ENCODE measurements at places on chromosomes 6 and 20.

DNA sequence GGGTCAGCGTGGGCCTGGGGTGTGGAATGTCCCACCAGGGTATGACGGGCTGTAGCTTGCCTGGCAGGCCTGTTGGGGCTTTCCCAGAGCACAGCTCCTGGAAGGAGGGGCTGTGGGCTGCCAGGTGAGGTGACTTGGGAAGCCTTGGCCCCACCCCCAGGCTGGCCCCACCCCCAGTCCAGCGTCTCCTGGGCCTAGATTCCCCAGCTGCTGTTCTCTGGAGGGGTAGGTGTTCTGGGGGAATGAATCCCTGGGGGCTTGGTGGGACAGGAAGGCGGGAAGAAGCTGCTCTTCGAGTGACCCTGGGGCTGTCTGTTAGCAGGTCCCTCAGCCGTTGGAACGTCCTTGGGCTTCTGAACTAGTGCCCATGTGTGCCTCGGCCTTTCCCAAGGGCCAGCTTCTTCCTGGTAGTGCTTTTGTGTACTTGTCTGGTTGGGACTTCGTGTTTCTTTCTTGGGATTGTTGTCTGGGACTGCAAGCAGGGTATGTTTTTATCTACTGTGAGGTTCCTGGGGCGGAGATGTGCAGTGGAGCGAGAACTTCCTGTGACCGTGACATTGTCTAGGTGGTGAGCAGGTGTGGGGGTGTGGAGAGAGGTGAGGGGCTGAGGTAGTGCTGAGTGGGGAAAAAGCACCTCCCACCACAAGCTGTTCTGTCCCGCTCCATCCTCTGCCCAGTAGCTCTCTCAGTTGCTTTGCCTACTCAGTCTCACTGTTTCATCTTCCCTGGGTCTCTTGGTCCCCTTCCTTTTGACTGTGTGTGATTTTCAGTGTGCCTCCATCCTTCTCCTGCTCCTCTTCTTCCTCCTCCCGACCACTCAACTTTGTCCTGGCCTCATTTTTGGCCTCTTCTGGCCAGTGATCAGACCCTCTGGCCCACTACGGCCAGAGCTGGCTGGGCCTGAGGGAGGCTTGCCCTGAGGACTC lies 1.3 kb upstream of the DDR1 start:
- no peak for DNase-seq

DNA sequence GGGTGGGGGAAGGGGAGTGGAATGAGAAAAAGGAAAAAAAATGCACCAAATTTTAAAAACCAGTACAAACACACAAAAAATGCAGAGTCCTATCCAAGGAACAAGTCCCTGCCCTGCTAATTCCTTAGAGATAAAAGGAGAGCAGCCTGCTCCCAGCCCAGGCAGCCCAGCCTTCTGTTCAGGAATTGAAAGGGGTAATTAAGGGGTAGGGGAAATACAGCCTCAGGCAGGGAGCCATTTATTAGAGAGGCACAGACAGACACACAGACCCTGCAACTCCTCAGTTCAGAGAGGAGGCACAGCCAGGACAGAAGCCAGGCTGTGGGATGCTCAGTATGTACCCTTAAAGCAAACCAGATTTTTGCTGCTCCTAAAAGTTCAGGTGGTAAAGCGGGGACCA lies 137.2 kb downstream of the EYA2 start:
- no peak for DNase-seq

GRCh38 chr20:47677635-47678453 lies 107.4 kb downstream of the SULF2 start:
- no peak for DNase-seq

DNA sequence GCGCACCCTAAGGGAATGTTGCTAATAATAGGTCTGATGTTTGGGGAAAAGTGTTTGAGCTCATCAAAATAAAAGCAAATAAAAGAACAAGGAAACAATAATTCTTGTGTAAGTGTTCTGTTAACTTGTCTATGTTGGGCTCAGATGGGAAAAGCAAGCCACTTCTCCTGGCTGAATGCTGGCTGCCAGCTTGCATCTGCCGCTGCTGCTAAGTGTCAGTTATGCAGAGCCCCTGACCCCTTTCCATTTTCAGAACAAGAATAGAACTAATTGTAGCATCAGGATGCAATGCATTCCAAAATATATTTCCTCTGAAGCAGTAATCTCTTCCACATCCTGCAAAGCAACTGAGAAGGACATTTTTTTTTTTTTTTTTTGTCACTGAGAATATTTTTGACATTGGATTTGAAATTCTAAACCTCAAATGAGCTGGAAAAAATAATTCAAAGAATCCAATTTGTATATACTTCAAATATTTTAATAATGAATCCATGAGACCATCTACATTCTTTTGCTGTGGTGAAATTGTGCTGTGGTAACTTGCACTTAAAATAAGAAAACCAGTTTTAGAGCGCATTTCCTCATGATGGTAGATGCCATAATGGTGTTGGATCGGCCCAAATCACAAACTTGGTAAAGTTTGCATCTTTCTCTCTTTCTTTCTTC lies 43.9 kb upstream of the DEK start:
- no peak for DNase-seq

DNA sequence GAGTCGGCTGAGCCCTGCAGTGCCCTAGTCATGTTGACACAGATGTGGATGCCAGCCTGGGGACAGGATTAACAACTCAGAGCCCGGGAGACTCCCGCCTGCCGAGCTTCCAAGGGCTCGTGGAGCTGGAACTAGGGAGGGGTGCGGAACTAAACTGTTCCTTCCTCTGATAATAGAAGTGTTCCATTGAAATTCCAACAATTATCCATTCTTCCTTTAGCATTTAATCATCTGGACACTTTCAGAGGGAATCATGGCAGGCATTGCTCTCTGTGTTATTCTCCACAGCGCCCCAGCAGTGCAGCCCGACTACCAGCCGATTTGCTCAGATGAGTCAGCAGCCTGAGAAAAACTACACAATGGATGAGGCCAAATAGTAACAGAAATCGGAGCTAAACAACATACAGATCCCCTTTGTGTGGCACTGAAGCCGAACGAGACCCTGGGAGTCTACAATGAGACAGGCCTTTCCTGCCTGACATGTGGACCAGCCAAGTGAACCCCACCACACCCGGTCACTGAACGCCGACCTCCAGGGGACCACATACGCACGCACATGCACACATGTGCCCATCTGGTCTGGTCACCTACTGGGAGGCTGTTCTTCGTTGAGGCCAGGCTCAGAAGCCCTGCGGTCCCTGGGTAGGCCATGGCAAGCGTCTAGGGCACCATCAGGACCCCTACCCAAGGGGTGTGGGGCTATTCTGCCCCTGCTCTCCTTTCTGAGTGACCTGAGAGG lies 238.4 kb upstream of the AFDN start:
- no peak for DNase-seq

DNA sequence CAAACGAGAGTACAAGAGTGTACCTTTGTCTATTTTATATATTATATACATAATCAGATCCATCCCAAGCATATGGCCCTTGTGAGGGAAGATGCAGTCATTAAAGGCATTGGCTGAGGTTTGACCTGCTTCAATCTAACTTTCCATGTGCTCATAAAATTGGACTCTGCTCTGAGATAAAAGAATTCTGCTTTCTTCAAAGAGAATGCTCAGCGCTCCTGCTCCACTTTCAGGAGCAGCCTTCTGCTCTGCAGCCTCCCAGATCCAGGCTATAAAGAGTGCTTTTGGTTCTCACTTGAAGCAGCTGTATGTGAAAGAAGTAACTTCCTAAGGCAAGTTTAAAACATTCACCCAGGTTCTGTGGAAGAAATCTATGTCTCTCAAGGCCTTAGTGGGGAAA lies 45.3 kb downstream of the CD83 start:
- no peak for DNase-seq

DNA sequence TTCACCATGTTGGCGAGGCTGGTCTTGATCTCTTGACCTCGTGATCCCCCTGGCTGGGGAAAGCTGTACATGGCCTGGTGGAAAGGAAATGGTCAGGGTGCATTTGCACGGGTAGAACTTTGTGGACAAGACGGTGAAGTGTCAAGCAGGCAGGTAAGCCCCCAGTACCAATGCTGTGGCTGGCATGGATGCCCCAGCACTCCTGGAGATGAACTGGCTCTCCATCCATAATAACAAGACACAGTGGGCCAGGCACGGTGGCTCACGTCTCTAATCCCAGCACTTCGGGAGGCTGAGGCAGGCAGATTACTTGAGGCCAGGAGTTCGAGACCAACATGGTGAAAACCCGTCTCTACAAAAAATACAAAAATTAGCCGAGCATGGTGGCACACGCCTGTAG lies 37.3 kb upstream of the TMEM181 start:
- DNase-seq: no peak
